ENCODE measurements at places on chromosomes 1 and 21.

DNA sequence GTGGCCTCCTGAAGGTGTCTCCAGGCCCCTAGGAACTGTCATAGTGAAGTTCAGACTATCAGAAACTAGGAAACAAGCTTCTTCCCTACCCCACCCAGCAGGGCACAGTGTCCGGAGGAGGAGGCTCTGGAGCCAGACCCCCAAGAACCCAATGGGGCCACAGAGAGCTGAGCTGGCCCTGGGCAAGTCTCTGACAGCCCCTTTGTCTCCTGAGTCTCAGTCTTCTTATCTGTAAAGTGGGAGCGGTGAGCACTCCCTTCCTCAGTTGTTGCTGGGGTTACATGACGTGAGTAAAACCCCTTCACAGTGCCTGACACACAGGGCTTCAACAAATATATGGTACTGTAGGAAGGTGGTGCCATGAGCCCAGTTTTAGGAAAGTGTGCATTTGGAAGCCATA is 675.8 kb downstream of the MATN1 start:
- no peak for DNase-seq

GRCh38 chr1:53307037-53307436 is 20.8 kb downstream of the LRP8 start:
- no peak for DNase-seq

DNA sequence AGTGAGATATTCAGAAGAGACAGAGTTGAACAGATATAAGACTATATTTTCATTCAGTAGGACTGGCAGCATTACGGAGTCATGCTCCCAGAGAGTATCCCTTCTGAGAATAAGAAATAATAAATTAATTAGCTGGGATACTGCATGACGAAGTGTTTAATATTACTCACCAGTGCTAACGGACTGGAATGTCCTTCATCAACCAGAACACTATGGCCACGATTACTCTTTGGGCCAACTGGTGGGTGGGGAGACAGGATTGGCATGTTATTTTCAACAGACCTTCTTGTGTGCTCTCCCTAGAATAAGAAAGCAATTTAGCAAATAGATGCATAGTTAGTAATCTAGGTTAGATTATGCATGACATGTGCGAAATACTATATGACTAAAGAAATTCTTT is 32.4 kb downstream of the ERICH3 start:
- DNase-seq: no peak

DNA sequence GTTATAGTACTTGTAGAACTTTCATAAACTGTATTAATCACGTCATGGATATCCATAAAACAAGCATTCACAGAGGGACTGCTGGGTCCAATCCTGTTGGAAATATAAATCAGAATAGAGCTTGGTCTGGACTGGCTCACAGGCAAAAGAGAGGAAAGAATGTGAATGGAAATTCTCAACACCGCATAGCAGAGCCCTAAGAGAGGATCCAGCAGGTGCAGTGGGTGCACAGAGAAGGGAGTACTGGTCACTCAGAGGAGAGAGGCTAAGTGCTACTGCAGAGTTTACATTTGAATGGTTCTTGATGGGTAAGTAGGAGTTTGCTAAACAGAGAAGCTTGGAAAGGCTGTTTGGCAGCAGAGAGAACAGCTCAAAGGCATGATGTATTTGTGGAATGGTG is 231.7 kb downstream of the PAPPA2 start:
- DNase-seq: no peak

DNA sequence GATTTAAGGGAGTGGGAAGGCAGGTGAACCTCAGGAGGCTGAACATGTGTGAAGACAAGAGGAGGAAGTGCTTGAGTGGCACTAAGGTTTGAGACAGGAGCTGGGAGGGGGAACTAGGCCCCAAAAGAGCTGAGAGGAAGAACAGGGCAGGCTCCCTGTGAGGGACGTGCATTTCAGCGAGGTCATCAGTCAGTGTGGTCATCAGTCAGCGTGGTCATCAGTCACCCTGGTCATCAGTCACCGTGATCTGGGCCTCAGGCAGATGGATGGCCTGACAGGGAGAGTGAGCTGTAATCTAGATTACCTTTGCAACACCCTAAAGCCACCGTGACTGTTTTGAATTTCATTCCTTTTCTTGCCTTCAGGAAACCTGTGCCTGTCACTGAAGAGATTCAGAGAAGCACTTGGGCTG is 29.1 kb downstream of the VTCN1 start:
- no peak for DNase-seq

DNA sequence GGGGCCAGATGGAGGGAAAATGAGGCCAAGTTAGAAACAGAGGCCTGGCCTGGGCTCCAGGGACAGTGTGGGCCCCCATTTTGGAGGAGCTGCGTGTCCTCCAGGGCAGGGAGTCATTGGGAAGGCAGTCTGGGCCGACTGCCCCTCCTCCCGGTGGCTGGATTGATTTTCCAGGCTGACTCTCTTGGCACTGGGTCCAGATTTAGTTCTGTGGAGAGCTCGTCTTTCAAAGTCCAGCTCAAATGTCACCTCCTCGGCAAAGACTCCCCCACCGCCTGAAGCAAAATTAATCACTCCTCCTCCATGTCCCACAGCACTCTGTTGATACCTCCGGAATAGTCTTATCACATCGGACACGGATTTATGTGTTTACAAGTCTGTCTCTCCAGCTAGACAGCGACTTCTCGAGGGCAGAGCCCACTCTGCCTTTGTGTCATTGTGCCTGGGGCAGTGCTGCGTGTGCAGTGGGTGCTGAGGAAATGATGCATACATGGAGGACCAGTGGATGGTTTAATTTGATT is 175.1 kb downstream of the CAMTA1 start:
- DNase-seq: no peak

- no peak for DNase-seq
Measured at GRCh38 chr1:205251576-205251975, 23.8 kb downstream of the TMCC2 start.

- DNase-seq: no peak
Measured at GRCh38 chr1:64539289-64539688, 69.4 kb downstream of the CACHD1 start.

DNA sequence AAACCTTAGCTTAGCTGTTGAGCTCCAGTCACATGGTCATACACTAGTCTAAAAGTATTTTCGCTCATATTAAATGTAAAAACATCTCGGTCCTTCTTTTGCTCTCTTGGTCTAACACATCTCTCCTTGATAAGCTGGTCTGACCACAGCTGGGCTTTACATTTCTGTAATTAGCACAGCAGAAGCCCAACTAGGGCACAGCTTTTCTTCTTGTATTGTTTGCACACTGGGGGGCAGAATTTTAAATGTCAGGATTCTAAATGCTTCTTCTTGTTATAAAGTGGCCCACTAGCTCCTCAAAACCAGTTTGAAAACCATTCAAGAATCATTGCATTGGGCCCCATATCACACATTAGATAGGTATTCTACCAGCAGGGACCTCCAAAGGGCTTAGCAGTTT is 289.1 kb upstream of the PKN2 start:
- no peak for DNase-seq

DNA sequence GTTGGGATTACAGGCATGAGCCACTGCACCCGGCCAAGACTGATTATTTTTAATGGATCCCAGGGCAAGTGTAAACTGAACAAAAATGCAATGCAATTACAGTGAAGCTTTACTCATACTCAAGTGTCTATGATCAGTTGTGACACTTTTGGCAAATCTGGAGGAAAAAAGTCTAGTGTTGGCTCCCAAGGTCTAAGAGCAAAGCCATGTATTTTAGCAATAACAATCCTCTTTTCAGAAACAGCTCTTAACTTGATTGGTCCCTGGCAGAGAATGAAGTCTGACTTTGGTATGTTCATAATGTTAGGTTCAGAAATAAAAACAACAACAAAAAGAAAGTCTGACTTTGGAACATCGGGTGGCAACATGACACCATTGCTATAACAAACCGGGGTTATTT is 40.2 kb upstream of the C1orf53 start:
- no peak for DNase-seq

GRCh38 chr1:59108481-59109317 is 188.2 kb upstream of the FGGY start:
- DNase-seq: no peak

DNA sequence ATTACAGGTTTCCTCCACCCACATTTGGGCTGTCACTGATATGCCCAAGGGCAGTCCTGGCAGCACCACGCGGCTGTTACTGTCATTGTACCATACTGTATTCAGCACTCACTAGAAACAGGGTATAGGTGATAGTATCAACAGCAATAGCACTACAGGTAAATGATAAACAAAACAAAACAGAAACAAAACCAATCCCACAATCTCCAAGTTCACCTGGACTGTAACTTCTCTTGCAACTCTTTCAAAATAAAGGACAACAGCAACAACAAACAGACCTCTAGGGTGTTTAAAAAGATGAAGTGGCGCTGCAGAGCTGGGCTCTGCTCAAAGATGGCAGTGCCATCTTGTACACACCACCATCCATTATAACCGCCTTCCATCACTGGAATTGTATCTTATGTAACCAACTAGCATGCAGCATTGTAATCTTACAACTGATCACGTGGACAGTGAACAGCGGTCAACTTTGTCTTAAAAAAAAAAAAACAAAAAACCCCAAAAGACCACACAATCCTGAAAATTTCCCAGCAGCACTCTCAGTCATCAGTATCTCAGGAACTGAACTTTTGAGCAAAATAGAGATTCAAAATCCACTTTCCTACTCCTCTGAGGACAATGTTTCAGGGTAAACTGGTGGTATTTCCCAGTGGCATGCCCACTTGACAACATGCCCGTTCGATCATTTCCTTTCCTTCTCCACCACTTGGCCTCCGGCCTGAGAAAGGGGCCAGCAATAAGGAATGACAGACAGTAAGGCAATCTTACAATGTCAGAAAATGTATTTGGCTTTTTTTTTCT is 3.8 kb downstream of the IRF2BP2 start:
- DNase-seq: no peak

GRCh38 chr1:152145769-152146168 is 13.3 kb downstream of the RPTN start:
- no peak for DNase-seq

DNA sequence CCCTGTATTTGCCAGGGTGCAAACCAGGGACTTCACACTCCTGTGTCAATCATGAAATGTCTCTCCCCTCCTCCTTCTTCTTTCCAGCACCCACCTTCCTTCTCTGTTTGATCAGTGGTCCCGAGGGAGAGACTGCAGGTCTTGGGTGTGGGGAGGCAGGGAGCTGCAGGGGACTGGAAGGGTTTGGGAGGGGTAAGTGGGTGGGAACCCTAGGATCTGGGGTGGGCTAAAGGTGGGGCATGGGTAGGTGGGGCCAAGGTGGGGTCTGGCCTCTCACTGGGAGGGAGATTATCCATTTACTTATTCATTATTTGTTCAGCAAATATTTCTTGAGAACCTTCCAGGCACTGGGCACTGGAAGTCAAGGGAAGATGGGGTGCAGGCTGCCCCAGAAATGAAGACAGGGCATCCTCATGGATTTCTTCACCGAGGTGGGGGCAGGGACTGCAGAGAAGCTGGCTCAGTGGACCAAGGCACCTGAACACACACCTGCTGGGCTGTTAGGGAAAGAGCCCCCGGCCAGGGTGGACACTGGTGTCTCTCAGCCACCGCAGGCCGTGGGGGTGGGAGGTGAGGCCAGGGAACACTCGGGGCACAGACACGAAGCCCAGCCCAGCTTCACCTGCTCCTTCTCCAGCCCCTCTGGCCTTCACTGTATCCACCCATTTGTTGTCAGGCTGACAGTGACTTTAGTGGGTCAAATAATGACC is 193.9 kb upstream of the C1orf174 start:
- DNase-seq: no peak

GRCh38 chr1:199948587-199949280 is 78.8 kb upstream of the NR5A2 start:
- DNase-seq: no peak

DNA sequence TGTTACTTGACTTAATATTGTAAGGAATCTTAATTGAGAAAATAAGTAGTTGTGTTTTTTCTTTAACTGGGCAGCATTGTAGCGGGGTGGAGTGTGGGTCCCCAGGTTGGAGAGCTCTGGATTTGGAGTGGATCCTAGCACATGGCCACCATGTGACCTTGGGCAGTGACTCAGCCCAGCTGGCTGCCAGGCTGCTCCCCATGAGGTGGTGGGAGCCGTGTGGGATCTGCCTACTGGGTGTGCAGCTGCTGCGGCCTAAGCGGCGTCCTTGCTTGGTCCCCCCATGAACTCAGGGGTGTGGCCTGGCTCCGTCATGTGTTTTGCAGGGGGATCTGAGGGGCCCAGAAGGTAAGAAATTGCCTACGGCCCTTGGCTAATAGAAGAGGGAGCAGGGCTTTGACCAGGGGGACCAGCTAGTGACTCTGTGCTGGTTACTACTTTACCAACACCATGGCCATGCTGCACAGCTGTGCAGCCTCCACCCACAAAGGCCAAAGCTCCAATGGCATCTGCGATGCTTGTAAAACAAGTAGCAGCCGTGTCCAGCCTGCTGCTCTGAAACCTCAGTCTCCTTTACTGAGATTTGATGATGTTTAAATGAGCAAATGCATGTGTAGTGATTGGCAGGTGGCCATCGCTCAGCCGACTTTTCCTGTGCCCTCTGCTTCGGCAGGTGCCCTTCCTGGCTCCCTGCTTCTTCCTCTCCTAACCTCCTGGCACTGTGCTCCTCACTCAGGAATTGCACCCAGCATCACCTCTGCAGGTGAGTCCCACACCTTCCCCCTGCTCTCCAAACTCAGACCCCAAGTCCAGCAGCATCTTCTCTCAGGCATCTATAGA is 68.3 kb downstream of the ADARB1 start:
- DNase-seq: no peak

GRCh38 chr1:169858467-169858866 is 35.2 kb downstream of the SCYL3 start:
- DNase-seq: no peak

DNA sequence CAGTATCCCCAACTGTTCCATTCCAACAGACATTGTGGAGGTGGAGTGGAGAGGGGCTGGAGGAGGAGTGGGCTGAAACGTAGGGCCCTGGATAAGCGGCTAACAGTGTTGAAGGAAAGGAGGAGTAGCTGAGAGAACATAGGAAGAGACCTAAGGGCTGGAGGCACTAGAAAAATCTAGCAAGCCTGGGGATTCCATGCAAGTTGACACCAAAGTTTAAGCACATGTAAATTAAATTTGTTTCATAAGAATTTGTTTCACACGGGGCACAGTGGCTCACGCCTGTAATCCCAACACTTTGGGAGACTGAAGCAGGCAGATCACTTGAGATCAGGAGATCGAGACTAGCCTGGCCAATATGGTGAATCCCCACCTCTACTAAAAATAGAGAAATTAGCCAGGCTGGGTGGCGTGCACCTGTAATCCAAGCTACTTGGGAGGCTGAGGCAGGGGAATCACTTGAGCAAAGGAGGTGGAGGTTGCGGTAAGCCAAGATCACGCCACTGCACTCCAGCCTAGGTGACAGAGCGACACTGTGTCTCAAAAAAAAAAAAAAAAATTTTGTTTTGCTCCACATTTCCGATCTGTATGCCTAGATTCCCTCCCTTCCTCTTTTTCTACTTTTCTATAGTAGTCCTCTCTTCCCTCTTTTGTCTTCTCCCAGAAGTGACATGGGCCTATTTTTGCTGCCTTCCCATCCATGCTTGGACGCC is 530 bp upstream of the CD244 start:
- DNase-seq: no peak

DNA sequence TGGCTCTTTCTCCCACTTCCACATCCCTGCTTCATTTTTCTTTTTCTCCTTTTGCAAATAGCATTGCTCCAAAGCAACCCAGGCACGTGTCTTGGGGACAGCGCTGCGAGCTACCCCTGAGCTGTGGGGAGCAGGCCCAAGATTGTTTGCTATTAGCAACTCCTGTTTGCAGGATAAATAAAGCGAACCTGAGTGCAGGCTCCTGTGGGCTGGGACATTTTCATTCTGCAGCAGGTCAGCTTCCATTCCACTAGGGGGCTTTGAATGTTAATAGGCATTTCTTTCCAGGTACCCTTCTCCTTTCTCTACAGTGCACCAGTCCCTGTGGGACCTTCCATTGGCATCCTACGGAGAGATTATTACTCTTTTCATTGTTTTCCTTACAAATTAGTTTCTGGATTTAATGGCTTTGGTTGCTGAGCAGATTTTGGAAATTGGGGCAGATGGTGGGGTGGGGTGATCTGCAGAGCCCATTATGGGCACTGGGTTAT is 54.0 kb downstream of the OLFML3 start:
- no peak for DNase-seq

All from cortex of kidney (tissue), 1 donor.